ENCODE measurements at places on chromosomes 3 and 15.

- no peak for DNase-seq
These were observed 1.7 kb downstream of the NT5DC2 start for GRCh38 chr3:52531860-52532516.

DNA sequence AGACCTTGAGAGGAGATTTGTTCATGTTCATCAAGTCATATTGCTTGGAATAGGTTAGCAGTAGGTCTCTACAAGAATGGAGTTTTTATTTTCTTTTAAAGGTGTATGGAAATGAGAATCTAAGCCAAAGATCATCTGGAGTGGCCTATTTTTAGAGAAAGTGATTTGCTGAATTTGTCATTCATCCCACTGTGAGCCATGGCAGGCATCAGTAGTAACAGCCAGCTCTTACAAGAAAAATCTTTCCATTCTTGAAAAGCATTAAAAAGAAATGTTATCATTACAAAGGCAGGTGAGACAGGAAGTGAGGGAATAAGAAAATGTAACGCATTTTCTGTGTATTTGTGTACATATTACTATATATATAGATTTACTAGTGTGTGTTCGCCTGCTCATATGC is 29.6 kb downstream of the STAC start:
- DNase-seq: no peak

GRCh38 chr15:54273928-54274327 is 295.7 kb downstream of the UNC13C start:
- DNase-seq: no peak

DNA sequence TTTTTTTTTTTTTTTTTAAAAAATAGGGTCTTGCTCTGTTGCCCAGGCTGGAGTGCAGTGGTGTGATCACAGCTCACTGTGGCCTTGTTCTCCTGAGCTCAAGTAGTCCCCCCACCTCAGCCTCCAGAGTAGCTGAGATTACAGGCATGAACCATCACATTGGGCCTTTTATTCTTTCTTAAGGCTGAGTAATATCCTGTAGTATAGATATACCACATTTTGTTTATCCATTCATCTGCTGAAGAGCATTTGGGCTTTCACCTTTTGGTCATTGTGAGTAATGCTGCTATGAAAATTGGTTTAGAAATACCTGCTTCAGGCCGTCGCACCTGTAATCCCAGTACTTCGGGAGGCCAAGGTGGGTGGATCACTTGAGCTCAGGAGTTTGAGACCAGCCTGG is 42.6 kb downstream of the PAQR5 start:
- DNase-seq: no peak

- DNase-seq: no peak
These were observed 469.6 kb upstream of the DPPA4 start for GRCh38 chr3:109806929-109807328.

GRCh38 chr15:39207532-39208115 is 373.3 kb upstream of the THBS1 start:
- no peak for DNase-seq

GRCh38 chr15:90178468-90179435 is 22.4 kb upstream of the SEMA4B start:
- no peak for DNase-seq

- DNase-seq: no peak
These were observed 15.0 kb upstream of the SRP14 start for GRCh38 chr15:40053831-40054604.

GRCh38 chr15:55499151-55499550 is 8.9 kb downstream of the DNAAF4 start:
- no peak for DNase-seq

GRCh38 chr3:69231929-69232440 is 109.6 kb upstream of the LMOD3 start:
- DNase-seq: no peak

DNA sequence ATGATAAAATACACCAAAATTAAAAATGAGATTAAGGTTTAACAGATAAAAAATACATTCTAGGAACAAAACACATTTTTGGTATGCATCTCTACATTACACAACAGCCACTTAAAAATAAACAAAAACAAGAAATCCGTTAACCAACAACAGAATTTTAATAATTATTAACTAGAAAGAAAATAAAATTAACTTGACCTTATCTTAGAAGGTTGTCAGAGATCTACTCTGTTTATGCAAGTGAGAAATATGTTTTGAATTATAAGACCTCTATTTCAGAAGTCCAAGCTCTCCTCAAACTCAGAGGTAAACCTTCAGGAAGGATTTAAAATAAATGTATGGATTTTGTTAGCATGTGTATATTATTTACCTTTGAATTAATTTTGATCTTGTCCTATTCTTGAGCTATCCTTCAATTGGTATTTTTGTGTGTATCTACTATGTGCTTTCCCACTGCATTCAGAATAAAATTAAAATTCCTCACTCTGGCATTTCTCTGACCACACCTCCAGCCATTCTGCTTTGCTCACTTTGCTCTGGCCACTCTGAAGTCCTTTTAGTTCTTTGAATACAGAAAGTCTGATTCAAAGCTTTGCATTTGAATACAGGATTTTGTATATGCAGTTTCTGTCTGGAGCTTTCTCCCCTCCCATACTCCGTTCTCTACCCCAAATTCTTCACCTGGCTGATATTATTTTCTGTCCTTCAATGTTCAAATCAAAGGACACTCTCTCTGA is 352.0 kb downstream of the ZBTB20 start:
- no peak for DNase-seq

DNA sequence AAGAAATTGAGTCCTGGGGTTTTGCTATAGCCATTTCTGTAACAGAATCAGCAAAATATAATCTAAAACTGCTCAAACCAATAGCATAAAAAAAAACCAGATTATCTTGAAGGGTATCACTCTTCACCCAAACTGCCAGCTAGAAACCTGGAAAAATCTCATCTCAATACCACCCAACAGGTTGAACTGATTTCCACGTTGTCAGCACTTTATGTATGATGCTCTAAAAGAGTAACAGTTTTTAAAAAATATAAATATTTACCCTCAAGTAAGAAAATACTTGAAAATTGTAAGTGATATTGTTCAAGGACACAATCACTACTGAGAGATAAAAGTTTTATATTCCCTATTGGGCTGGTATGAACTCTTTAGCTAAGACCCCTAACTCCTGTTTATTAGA is 451.3 kb downstream of the EPHA3 start:
- DNase-seq: no peak

DNA sequence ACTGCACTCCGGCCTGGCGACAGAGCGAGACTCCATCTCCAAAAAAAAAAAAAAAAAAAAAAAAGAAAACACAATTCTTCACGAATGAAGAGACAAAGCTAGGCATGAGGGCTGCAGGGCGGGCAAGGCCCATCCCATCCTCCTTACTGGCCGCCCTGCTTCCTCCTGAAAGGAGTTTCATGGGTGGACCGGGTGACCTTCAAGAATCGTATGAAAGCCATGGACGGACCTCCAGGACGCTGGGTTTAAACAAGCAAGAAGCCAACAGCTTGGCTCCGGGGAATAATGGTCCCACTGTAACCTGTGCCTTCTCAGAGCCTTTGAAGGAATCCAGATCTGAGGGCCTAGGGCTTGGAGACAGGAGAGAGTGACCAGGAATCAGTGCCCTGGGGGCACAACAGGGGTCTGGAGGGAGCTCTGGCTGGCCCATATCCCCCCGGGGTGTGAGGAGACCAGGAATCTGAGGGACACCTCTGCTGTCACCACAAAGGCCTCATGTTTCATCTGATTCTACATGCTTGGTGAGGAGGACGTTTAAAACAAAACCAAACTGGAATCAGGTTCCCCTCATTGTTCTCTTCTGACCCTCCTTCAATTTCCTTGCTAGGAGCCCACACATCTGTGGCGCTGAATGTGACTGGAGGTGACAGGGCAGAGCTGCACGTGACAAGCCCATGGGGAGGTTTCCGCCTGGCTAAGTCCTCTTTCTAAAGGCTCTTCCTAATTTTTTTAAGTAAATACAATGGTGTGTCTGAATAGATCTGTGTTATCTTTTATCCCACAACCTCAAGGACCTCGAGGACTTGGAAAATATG is 46.1 kb downstream of the WHAMM start:
- no peak for DNase-seq

GRCh38 chr3:188123170-188123905 is 30.6 kb upstream of the LPP start:
- DNase-seq: no peak
